Muscle of arm (tissue), 14 donors: ENCODE measurements at places on chromosomes 3 and 15.

DNA sequence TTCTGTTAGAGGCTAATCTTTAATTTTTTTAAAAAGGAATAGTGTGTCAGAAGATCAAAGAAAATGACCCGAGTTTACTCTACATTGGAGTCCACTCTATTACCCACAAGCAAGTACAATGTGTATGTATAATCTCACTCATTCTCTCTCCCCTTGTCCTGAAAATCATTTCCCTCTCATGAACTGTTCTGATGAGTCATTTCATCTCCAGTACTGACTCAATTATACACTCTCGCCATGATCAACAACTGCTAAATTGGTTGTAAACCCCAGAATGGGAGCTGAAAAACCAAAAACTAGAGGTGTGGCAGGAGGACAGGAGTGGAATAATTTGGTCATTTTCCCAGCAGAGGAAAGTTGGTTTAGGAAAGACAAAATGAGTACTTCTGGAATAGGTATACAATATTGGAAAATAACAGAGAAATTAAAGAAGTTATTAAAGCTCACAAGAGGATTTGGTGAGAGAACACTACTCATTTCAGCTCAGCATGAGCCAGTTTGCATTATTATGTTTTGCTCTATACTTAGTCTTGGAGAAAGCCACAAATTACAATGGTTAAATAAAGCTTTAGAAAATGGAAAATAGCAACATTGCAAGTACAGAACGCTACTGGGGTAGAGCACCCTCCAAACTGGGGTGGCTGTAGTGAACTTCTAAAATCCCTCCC, 144.3 kb upstream of the PFN2 start:
- DNase-seq, result no peak

DNA sequence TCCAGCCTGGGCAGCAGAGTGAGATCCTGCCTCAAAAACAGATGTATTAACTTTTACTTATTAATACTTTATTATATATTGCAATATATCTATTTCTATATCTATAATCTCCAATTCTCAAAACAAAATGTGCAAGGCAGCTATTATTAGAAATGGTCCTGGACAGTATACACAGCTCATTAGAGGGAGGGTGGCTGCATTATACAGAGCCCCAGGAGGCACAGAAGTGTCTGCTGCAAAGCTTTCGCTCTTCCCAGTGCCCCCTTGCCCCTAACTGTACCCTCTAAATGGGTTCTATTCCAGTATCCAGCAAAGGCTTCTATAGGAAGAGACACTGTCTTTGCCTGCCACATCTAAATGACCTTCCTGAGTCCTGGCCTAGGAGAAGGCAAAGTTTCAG, 24.5 kb downstream of the ARL14 start:
- no peak for DNase-seq

GRCh38 chr3:162984746-162985145, 1488.1 kb downstream of the OTOL1 start:
- DNase-seq, result no peak

DNA sequence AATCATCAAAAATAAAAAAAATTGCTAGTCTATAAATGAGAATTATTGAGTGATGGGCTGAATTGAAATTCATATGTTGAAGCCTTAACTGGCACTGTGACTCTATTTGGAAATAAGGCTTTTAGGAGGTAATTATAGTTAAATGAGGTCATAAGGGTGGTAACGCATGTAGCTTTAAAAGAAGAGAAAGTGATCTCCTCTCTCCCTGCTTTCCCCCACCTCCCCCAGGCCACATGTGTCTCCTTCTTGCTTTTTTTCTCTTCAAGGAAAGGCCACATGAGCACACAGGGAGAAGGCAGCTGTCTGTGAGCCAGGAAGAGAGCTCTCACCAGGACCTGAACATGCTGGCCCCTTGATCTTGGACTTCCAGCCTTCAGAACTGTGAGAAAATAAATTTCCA, 48.2 kb upstream of the ARPP19 start:
- no peak for DNase-seq

DNA sequence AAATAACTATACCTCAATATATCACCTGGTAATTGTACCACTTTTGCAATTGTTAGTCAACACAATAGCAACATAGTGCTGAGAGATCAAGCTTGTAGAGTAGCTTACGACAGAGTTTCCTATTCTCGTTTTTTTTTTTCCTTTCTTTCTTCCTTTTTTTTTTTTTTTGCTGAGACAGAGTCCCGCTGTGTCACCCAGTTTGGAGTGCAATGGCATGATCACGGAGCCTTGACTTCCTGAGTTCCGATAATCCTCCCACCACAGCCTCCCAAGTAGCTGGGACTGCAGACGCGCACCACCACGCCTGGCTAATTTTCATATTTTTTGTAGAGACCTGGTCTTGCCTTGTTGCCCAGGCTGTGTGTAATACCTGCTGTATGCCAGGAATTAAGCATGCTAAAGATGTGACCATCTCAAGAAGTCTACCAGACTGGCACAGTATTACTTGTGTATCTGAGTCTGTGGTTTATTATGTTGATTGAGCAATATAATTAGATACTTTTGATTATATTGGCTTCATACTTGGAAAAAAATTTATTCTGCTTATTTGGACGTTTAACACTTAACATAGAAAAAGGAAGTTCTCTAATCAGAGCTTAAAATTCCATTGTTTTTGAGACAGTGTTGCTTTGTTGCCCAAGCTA, 3.0 kb downstream of the SELENOT start:
- no peak for DNase-seq

DNA sequence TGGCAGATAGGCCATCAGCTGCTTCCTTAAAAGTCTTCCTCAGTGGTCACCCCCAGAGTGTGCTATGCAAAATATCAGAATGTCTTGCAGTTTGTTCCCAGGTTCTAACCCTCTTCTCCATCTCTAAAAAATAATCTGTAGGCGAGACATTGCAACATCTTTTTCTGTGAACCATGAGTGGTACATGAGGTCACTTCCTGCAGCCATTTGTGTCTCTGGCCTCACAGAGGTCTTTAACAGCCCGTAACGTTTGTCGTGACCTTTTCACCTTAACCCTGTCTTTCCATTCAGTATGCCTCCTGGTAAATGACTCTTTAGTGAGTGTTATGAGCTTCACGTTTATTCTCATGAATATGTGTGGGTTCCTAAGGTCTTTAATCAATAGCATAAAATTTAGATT, 145.4 kb downstream of the KLHL25 start:
- DNase-seq, result peak; percentile 23

DNA sequence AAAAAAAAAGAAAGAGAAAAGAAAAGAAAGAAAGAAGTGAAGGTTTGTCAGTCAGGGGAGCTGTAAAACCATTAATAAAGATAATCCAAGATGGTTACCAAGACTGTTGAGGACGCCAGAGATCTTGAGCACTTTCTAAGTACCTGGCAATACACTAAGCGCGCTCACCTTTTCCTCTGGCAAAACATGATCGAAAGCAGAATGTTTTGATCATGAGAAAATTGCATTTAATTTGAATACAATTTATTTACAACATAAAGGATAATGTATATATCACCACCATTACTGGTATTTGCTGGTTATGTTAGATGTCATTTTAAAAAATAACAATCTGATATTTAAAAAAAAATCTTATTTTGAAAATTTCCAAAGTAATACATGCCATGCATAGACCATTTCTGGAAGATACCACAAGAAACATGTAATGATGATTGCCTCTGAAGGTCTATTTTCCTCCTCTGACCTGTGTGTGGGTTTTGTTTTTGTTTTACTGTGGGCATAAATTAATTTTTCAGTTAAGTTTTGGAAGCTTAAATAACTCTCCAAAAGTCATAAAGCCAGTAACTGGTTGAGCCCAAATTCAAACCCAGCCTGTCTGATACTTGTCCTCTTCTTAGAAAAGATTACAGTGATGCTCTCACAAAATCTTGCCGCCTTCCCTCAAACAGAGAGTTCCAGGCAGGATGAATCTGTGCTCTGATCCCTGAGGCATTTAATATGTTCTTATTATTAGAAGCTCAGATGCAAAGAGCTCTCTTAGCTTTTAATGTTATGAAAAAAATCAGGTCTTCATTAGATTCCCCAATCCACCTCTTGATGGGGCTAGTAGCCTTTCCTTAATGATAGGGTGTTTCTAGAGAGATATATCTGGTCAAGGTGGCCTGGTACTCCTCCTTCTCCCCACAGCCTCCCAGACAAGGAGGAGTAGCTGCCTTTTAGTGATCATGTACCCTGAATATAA, 2.0 kb downstream of the B2M start:
- no peak for DNase-seq

DNA sequence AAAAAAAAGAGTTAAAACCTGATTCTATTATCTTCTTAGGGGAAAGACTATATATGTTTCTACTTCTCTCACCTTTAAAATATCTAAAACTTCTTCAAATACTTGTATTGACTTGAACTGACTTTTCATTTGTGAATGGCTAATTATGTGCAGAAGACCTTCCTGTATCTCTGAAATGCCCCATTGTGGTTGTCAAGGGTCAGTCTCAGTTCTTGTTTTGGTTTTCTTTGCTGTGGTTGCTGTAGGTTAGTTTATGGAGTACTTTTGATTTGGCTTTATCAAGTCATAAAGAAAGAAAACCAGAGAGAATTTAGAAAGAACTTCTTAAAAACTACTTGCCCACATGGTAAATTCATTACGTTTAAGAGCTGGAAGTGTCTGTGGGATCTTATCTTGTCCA, 345.3 kb upstream of the POU1F1 start:
- DNase-seq, result no peak

DNA sequence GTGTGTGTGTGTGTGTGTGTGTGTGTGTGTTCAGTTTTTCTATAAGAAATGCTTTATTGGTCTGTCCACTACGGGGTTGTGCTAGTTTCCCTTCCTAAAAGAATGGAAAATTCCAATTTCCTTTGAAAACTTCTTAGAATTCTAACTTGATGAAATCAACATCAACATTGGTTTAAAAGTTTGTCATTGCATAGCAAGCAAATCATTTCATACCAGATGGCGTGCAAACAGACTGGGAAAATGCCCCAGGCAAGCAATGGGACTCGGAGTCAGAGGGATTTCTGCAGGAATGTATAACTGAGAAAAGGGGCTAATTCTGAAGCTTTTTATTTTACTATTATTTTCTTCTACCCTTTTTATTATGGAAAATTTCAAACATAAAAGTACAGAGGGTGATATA, 13.1 kb upstream of the DYNC1LI1 start:
- DNase-seq, result no peak

DNA sequence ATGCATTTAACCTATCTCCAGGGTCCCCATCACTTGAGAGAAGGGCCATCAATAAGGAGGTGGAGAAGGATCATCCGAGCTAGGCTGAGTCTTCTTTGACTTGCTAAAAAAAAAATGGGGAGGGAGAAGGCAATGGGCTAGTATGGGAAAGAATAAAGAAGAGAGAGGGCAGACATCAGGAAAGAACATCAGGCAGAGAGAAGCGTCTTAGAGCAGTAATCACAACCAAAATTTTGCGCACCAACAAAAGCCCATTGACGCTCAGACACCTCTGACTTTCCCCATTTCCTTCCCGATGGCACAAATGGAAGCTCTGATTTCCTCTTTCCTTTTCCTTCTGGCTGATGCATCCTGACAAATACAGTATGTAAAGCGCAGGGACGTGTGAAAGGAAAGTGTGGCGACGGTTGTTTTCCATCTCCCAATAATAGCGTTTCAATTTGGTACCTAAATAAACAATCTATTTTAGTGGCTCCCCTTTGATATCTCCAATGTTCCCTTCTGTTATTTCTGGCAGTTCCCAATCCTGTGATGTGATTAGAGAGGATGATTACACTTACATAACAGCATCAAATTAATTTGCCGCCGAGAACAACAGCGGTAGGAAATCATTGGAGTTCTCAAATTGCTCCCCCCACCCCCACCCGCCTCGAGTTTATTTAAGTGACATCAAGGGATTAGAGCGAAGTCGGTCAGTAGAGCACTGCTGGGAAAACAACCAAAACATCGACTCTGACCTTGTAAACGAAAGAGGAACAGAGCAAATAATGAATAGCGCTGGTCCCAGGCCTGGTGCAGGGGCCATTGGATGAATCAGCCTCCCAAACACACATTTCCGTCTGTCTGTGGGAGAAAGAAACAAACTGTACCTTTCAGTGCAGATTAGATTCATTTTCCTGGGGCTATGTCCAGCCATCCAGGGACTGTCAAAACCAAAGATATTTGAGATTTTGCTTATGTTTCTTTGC, 273.3 kb upstream of the ICE2 start:
- peak; percentile 62 for DNase-seq

DNA sequence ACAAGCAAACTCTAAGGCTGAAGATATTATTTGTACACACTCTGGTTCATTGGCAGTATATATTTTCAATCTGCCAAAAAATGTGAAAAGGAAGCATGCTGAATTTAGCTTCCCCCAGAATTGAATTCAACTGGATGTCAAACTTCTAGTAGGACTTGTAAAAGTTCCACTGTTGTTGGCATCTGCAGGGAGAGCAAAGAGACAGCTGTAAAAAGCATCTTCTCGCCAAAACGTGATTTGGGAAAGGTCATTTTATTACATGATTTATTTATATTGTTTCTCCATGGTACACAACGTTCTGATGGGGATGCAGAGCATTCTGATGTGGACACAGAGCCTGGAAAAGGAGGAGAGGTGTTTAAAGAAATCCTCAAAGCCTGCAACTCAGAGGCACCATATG, 196.7 kb upstream of the ADAMTS9 start:
- peak; percentile 64 for DNase-seq

GRCh38 chr3:150755902-150756301, 7.1 kb downstream of the SIAH2 start:
- no peak for DNase-seq

- DNase-seq, result no peak
Observed at GRCh38 chr3:169739067-169739466, 25.8 kb downstream of the TERC start.

DNA sequence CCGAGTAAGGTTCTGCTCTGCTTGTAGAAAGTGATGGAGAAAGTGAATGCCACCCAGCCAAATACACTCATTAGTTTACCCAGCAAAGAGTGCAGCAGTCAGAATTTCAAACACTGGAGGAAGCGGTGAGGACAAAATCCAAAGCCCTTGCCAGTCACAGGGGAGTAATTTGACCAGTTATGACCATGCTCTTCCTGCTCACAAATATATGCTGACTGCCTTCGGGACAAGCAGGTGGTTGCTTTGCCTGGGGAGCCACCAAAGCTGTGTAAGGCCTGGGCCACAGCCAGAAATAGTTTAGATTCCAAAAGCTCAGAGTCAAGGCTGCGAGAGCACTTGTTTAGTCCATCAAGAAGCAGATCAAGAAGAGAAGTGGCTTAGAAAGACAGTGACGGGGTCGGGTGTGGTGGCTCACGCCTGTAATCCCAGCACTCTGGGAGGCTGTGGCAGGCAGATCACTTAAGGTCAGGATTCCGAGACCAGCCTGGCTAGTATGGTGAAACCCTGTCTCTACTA, 51.0 kb upstream of the ATP13A3 start:
- peak; percentile 24 for DNase-seq

DNA sequence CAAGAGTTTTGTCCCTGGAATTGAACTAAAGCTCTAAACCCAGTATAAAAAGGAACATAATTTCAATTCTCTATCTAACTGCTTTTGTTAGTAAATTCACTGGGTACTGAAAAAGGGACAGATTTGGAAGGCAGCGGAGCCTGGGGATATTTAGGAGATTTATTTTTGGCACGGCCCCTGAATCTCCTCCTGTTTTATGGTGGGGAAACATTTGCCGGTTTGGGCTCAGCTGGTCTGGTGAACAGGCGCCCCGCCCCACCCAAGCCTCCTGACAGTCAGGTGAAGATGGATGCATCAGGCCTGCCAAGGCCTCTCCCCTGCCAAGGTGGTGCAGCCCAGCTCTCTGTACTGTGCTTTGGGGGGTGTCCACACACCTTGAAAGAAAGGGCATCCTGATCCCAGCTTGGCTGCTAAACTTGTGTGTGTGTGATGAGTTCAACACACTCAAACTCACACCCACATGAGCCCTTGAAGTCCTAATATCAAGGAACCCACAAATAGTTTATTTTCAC, 46.3 kb downstream of the EBLN2 start:
- DNase-seq, result no peak
